Left ventricle myocardium inferior (tissue), 1 donor: ENCODE measurements at places on chromosomes 5 and 9.

- no peak for DNase-seq
These were observed 37.2 kb downstream of the RCL1 start for GRCh38 chr9:4829969-4830368.

DNA sequence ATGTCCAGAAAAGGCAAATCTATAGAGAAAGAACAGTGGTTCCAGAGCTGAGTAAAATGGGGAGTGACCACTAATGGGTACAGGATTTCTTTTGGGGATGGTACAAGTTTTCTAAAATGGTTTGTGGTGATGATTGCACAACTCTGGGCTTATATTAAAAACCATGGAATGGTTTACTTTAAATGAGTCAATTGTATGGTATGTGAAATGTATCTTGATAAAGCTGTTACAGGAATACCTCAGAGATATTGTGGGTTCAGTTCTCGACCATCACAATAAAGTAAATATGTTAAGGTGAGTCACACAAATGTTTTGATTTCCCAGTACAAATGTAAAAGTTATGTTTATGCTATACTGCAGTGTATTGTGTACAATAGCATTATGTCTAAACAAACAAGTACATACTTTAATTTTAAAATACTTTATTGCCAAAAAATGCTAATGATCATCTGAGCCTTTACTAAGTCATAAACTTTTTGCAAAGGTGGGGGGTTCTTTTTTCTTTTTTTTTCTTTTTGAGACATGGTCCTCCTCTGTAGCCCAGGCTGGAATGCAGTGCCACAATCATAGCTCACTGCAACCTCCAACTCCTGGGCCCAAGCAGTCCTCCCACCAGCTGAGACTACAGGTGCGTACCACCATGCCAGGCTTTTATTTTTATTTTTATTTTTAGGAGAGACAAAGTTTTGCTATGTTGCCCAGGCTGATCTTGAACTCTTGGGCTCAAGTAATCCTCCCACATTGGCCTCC lies 65.9 kb downstream of the SHOC1 start:
- DNase-seq: no peak

DNA sequence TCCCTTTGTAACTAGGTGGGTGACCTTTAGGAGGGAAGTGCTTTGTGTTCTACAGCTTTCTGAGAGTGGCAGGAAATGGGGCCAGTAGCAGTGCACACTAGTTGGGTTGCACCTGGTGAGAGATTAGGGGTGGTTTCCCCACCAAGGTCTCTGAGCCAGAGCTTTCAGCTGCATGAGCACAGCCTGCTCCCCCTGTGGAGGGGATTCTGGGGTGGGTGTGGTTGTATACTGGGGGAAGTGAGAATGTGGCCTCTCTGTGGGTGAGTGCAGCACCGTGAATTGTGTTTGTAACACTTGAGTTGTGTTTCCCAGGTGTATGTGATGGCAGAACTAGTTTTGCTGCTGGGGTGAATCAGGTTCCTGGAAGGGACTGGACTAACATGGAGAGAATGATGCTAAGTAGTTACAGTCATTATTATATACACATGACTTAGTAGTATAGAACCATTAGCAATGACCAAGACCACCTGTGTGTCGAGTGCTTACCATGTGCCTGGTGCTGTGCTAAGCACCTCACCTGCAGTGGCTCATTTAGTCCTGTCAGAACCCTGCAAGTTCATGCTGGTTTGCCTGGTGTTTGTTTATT lies 11.8 kb upstream of the CXXC5 start:
- no peak for DNase-seq

- DNase-seq: no peak
These were observed 104.1 kb downstream of the TTLL11 start for GRCh38 chr9:121989010-121989409.

DNA sequence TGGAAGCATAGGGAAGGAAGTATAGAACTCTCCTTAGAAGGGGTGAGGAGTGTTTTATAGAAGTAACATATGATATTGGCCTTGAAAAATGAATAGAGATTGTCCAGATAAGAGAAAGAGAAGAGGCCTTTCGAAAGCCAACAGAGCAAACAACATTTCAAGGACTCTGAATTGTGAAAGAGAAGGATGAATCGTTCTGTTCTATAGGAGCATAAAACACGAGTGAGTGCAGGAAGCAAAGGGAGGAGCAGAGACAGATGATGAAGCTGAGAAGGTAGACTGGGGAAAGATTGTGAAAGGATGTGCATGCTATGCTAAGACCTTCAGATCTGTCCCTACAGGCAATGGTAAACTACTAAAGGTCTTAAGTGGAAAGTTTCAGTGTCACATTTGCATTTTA lies 271.0 kb downstream of the TMEM161B start:
- DNase-seq: no peak
